ENCODE measurements at places on chromosomes 2 and 18. TPM values are rescaled to one million over a fixed set of nuclear protein-coding genes. Genes with fewer than 3 reads are reported as not detected.

DNA sequence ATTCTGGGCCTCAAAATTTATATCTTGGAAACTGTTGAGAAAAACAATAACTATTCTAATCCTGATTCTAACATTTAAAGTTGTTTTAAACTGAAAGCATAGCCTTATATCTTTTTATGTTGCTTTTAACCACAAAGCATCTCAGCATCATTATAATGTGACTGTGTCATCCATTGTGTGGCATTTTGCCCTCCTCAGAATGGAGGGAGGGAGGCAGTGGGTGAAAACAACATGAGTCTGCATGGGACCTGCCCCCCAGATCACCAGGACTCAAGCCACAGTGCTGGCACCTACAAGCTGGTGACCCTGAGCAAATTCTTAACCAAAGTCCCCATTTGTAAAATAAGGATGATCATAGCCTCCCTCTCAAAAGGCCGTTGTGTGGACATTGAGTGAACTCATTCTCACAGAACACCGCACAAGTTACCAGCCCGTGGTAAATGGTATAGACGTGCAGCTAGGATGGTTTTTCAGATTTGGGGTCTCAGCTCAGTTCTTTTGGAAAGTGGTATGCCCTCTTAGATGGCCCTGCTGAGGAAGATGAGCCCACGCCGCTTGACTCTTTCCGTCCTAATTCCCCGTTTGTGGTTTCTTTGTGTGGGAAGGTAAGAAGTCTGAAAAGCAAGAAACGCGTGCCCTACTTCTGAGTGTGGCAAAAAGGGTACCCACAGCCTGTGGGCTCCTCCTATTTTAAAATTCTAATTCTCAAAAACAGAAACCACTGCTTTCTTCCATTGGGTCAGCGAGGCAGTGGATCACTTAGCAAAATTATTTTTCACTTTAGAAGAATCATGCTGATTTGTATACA lies 305.0 kb upstream of the ID2 start:
- DNase-seq: peak; percentile 30

GRCh38 chr2:33217406-33217805 lies 259.0 kb upstream of the RASGRP3 start:
- no peak for DNase-seq

Gene LIMS2
- 16.4 TPM for total RNA-seq

- no peak for DNase-seq
Observed at GRCh38 chr2:201432621-201433393, 18.5 kb downstream of the TRAK2 start.

DNA sequence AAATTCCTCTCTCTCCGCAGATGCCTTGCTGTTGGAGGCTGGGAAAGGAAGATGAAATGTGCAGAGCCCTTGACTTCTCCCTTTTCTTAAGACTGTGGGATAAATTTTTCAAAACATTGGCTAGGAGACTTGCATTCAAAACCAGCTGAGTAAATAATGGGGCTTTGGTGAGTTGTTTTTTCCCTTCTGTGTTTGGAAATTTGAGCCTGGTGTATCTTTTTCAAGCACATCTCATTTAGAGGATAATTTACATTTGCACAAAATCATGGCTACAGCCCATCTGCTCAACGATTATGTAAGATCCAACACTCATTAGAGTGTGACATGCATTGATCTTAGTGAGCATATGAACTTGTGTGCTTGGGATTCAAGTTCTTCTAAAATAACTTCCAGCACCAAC lies 112.1 kb upstream of the ATP8B1 start:
- DNase-seq: no peak

Gene R3HDM1
- 100.0 TPM for total RNA-seq

GRCh38 chr2:125227843-125228392 lies 1202.8 kb downstream of the CNTNAP5 start:
- no peak for DNase-seq

- DNase-seq: no peak
Observed at GRCh38 chr2:42752314-42752713, 11.6 kb downstream of the OXER1 start.

Gene GLI2
- not detected for total RNA-seq

Gene NETO1
- not detected for total RNA-seq
